ENCODE measurements at places on chromosomes 7 and 10. TPM values are rescaled to one million over a fixed set of nuclear protein-coding genes. Genes with fewer than 3 reads are reported as not detected.

Gene NPTX2
- 0.96 TPM for total RNA-seq

Gene SLC26A5
- not detected for total RNA-seq

Gene OR6V1
- total RNA-seq: not detected

Gene LIPN
- total RNA-seq: not detected

Gene TIMM23B
- 12.3 TPM for total RNA-seq

Gene PPP1R17
- total RNA-seq: not detected

Gene HMX2
- total RNA-seq: not detected
